ENCODE measurements at places on chromosomes 6 and 20.

DNA sequence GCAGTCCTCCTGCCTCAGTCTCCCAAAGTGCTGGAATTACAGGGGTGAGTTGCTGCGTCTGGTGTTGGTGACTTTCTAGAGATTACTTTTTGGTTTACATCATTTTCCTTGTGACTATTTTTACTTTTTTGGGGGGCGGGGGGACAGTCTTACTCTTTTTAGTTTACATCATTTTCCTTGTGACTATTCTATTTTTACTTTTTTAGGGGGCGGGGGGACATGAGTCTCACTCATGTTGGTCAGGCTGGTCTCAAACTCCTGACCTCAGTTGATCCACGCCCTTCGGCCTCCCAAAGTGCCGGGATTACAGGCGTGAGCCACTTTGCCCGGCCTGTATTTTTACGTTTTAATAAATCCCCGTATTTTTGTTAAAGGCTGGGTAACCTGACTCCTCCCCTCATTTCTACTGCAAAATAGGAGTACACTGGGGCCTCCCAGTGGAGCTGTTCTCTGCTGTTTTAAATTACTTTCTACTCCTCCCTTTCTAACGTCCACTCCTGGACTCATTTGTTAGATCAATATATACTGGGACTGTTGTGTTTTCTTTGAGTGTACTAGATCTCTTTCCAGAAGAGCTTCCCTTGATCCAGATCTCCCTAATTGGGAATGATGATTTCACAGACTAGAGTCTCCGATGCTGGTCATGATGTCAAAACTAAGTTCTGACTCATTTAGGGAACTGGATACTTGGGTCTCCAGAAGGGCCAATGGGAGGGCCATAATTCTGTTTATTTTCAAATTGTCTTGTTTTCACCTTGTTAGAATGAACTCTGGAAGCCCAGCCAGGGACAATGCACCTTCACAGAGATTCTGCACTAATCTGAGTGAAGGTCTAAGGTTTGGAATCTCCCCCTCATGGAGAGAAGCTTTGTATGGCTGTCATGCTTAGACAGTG, 9.2 kb downstream of the HSPA1B start:
- no peak for DNase-seq

GRCh38 chr6:146526192-146526591, 17.4 kb upstream of the RAB32 start:
- no peak for DNase-seq

DNA sequence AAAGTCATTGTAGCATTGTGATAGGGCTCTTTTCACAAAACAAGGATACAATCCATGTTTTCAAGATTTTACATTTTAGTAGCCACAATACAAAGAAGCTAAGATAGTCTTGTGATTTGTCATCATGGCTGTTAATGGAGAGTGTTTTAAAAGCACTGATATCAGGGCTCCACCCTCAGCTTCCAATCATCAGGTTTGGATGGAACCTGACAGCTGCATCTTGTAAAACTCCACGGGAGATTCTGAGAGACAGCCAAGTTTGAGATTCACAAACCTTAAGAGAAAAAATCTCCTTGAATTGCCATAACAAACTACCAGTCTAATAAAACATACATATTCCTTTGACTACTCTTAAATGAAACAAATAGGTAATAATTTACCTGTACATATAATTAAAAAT, 280.2 kb downstream of the ESR1 start:
- DNase-seq = no peak

DNA sequence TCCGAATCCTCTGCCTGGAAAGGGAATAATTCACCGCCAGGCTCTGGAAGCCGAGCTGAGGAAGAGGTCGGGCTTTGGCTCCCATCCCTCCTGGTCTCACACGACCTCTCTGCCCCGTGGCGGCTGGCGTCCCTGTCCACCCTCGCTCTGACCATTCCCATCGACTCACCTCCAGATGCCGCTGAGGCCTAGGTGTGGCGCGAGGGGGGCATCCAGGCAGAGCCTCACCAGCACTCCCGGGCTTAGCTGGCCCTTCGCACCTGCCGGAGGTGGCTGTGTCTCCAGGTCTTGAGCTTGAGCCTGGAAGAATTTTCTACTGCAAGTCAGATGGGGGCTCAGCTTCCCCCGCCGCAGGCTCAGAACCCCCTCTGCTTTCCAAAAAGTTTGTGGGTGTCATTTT, 28.5 kb upstream of the SMOC2 start:
- no peak for DNase-seq

DNA sequence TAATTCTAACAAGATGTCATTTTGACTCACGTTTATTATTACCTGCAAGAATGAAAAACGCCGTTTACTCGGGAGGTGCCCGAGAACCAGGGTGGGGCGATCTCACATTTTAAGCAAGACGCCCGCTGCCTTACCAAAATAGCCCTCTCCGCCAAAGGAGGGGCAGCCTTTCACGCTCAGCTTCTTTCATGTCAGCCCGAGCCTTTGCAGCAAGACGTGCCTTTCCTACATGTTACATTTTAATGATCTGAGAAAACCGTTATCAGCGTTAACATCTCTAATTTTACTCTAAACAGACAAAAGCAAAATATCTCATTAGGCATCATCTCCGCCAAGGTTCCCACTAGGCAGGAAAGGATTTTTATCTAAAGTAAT, 2.0 kb downstream of the BACH2 start:
- DNase-seq = no peak

GRCh38 chr6:116313101-116313776, 33.5 kb upstream of the TSPYL1 start:
- no peak for DNase-seq

DNA sequence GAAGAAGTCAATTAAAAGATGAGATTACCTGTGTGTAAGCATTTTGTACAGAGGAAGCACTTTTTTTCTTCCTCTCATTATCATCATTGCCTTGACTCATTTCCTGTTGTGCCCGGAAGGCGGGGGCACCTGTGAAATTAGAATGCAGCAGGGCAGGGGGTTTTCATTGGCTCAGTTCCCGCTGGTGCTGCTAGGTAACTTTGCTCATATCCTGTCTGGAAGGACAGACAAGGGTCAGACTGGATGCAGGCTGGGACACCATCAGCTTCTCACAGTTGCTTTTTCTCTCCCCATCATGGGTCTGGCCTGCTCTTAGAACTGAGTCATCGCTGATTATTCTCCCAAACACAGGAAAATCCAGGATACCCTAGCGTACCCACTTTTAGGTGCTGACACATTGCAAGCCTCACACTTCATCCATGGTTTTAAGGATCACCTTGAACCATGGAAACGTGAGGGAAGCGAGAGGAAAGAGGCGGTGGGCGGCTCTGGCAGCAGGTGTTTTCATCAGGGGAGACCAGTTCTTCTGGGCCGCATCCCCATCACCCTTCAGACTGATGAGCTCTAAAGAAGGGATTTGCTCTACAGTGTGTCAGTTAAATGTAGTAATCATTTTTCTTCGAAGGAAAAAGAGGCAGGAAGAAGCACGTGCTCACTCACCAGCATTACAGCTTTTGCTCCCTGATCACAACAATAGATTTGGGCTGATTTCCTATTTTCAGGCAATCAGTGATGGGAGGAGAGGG, 195.7 kb upstream of the SASH1 start:
- DNase-seq = no peak

DNA sequence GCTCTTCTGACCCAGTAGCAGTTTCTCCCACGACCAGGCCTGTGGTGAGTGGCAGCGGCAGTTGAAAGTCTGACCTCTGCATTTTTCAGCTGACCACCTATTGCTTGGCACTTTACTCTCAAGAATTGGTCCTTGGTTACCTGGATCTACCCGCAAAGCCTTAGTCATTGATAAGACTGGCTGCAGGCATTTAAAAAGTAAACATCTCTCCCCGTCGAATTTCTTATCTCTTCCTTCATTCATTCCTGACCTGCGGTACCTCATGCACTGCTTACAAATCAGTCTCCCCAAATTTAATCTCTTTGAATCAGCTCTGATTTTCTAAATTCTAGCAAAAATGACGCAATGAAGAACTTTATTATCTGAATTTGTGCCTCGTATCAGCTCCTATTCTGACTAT, 26.1 kb upstream of the IPCEF1 start:
- no peak for DNase-seq

GRCh38 chr6:3902871-3903648, 53.9 kb downstream of the FAM50B start:
- no peak for DNase-seq

GRCh38 chr20:59342023-59342957, 41.9 kb downstream of the EDN3 start:
- DNase-seq = no peak

DNA sequence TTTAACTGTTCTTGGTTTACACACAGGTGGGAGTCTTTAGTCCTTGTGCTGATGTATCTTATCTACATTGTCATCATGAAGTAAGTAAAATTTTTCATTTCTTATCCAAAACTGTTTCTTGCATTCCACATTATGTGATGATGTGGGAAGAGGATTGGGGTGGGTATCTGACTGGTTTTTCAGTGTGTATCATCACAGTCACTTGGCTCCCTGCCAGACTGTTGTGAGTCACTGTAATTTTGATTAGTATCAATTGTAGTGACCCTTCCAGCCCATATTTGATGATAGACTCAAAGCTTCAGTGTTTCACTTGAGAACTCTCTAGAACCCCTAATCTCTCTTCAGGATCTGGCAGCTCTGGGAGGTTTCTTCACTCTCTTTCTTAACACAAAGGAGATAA, 84.5 kb upstream of the RIN2 start:
- no peak for DNase-seq

GRCh38 chr6:159701413-159701999, 8.5 kb upstream of the SOD2 start:
- no peak for DNase-seq

- no peak for DNase-seq
Observed at GRCh38 chr20:12870588-12870987, 138.2 kb upstream of the SPTLC3 start.

GRCh38 chr6:151869345-151869744, 61.9 kb downstream of the ESR1 start:
- no peak for DNase-seq

- DNase-seq = no peak
Observed at GRCh38 chr20:57372581-57373350, 18.4 kb upstream of the RBM38 start.

GRCh38 chr20:2693286-2694007, 867 bp downstream of the EBF4 start:
- DNase-seq = peak; percentile 56

- DNase-seq = no peak
Observed at GRCh38 chr6:156905801-156906200, 128.6 kb downstream of the ARID1B start.

DNA sequence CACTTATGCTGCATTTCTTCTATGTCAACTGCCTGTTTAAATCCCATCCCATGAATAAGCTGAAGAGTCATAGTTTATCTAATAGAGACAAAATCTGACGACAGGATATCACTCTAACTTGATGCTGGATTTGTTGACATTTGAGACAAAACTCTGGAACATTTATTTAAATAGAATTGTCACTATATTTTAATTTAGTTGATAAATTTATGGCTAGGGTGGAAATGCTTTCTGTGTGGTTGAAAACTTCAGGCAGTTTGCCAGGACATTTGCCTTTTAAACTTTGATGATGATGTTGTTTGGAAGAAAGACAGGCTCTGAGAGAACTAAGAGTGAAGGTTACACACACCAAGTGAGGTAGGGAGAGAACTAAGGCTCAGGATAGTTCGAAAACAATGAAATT, 68.1 kb downstream of the GJA1 start:
- no peak for DNase-seq

DNA sequence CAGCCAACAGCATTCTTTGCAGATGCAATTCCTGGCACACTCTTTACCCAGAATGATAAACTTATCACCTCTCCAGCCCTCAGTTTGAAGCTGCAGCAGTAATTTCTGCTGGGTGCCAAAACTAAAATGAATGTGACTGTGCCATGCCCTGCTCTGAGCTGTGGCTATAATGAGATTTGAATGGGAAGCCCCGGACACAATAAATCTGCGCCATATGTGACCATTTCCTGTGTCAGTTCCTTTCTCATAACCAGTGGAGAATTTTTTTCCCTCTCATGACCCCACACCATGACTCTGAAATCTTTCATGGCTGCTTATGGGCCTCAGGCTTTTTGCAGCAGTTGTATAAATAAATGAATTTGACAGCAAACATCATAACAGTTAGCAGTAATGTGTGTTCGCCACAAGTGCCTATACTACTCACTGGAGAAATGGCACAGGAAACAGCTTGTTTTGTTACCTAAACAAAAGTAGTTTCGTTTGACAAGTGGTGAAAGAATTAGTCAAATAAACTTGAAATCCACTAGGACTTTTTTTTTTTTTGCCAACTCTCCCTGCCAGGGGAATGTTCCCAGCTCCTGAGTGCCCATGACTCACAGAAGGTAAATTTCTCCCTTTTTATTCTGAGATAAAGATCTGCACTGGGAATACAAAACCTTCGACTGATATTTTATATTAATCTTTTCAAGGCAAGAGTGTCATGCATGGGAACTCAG, 408.4 kb downstream of the PKHD1 start:
- no peak for DNase-seq

DNA sequence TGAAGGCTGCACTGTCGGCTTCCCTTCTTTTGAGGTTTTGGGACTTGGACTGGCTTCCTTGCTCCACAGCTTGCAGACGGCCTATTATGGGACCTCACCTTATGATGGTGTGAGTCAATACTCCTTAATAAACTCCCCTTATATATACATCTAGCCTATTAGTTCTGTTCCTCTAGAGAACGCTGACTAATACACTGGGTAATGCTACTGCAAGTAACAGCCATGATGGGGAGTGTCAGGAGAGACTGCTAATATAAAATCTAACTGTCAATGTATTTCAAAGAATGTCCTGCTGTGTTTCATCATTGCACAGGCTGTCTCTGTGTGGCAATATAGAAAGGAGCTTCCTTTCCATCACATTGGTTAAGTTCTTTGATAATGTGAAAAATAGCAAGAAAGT, 57.7 kb upstream of the UST start:
- DNase-seq = no peak

DNA sequence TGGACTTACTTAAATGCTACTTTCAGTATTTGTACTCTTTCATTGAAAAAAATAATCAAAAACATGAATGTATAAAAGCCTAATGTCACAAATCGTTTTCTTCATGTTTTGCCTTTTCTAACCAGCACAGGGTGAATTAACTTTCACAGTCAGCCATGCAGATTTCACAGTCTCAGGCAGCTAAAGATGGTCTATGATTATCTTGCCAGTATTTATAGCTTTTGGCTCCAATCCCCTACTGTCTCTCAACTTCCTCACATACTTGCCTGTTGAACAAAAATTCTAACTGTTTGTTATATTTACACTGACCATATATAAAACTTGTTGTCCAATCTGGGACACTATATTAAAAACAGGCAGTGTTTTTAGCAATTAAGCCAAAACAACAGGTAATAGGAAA, 358.2 kb downstream of the ARHGAP18 start:
- DNase-seq = no peak

DNA sequence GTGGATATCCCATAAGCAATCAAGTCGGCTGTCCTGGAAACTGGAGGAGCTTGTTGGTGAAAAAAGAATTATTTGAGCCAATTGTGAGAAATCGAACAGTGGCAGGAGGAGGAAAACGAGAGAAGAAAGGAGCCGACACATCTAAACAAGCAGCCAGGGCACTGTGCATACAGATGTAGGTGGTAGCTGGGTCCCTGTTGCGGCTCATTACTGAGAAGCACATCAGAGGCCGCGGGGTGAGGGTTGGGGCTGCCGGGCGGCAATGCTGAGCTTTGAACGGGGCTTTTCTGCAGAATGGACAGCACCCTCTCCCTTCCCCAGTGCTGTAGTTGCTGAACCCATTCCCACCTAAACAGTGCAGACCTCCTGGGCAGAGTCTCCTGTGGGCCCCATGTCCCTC, 4.1 kb upstream of the LEMD2 start:
- no peak for DNase-seq

Measured in putamen (tissue), 1 donor.